ENCODE measurements at places on chromosomes 7 and 10. TPM values are rescaled to one million over a fixed set of nuclear protein-coding genes. Genes with fewer than 3 reads are reported as not detected.

GRCh38 chr10:103053659-103054581, 135.8 kb downstream of the CNNM2 start:
- DNase-seq = peak; percentile 5

GRCh38 chr10:131856441-131857094, 44.2 kb upstream of the PPP2R2D start:
- no peak for DNase-seq

GRCh38 chr7:43302773-43303460, 190.5 kb downstream of the HECW1 start:
- DNase-seq = no peak

- DNase-seq = no peak
These were observed 85.1 kb upstream of the KMT2E start for GRCh38 chr7:104928721-104929400.

- no peak for DNase-seq
These were observed 154.0 kb upstream of the MKI67 start for GRCh38 chr10:128280271-128280670.

GRCh38 chr7:4792537-4793126, 17.2 kb downstream of the AP5Z1 start:
- no peak for DNase-seq

DNA sequence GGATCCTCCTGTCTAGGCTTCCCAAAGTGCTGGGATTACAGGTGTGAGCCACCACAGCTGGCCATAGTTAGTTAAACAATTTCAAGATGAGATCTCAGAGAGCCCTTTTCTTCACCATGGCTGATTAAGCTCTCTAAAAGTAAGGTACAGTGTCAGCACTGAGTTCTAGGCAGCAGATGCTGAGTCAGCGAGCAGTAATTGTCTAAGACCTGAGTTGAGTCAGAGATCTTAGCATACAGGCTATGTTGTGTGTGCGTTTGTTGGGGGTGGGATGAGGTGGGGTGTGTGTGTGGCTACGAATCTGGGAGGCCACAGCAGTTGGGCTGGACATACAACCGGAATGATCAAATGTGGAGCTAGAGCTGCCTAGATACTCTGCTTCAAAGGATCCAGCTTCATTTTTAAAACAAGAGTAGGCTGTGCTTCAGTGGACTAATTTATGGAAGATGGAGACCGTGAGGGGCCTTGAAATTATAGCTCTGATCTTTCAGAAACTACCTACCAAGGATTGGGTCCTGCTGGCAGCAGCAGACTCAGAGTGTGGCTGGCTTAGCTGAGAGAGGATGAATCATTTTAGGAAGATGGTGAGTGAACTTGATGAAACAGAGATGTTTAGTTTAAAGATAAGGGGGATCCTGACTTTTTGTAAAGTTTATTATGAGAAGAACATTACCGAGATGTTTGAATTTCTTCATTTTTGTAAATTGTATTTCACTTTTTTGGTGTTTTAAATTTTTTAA, 17.5 kb upstream of the MTPN start:
- DNase-seq = peak; percentile 17

DNA sequence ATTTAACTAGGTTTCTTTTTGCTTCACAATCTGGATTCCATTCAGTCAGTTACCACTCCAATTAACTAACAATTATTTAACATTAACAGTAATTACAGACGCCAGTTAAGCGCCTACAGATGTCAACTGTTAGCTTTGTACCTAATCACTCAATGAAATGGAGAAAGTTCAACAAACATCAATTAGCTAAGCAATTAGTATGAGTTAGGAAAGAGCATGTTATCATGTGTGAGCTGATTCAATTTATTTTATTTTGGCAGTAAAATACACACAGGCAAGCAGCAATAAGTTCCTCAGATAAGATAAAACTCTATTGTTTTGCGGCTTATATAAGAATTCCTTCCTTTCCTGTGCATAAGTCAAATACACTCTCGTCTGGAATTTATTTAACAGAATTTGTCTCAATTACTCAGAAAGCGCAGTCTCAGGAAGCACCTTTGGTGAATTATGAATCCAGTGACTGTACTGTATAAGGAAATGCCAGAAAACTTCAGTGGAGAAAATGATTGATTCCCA, 427.1 kb upstream of the GALNT17 start:
- DNase-seq = no peak

DNA sequence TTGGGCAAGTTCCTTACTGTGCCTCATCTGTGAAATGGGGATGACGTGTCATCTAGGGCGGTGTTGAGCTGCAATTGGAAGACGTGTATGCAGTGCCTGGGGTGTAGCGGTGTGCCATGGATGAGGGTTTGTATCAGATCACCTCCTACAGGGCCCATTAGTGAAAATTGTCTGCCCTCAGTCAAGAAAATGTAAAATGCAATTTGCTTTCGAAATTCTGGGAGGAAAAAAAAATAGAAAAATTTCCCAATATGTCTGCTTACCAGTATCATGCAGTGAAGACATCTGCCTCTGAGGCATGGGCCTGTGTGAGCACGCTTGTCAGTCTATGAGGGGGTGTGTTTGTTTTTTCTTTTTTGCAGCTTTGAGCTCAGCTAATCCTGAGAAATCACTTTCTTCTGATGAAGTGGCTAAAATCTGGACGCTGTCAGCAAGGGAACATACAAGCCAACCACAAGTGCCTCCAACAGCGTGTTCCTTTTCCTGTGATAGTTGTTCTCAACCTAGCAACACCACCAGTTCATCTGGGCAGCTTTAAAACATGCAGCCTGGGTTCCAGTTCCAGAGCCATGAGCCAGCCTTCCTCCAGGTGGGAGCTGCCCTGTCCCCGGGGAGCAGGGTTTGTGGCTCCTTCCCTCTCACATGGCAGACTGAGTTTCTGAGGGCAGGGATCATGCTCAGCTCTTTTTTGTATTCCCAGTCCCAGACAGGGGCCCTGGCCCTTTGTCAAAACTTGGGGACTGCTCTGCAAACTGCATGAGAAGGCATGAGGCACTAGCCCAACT, 10.3 kb downstream of the FAM241B start:
- peak; percentile 78 for DNase-seq

GRCh38 chr7:92615861-92616260, 25.7 kb upstream of the FAM133B start:
- no peak for DNase-seq

DNA sequence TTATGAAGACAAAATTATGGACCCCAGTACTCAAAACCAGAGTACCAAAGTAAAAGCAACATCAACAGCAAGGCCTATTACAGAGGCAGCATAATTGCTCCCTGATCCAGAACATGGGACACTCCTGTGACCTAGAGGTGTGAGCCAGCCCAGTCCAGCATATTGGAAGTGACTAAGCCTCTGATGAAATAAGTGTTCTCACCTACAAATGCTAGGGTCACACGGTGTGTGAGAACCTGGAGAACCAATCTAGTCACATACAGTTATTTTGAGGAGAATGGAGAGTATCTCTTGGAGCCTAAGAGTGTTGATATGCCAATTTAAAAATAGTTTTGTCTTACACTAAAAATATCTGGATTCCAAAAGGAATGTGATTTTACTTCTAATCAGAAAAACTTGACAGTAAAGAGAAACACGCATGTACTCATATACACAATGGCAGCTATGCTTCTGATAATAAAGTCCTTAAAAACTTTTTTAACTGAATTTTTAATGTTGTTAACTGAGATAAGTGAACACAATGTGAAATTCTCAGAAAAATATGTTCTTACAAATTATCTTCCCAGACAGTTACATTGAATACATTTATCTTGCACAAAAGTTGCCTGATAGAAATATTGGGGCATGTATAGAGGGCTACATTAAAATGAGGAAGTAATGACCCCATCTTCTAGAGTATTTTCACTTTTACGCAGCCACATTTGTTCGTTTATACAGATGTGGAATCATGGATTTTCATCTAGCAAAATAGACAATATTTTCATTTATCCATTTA, 56.8 kb upstream of the CD36 start:
- peak; percentile 48 for DNase-seq

Gene HOXA7
- total RNA-seq = 0.44 TPM

DNA sequence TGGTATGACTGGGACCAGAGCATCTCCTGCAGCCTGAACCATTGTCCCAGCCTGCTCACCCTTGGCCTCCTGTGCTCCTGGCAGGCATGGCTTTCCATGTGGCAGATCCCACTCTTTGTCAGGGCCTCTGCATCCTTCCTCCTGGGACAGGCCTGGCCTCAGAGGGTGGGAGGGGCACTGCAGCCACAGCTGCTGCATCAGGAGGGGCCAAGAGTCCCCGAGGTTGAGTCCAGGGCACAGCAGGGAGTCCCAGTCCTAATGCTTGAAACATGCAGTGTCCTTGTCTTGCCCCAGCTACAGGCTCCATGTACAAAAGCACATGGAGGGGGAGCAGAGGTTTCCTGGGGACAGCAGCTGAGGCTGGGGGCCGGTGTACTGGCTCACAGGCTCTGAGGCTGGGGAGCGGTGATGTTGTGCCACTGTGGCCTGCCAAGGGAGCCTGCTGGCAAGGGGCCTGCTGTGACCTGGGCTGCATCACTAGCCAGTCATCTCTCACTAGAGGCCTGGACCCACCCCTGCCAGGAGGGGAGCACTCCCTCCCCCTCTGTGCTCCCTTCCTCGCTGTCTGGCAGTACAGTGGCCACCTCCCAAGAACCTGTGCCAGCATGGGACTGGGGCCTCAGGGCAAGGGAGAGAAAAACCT, 144.8 kb downstream of the ZNF248 start:
- no peak for DNase-seq

DNA sequence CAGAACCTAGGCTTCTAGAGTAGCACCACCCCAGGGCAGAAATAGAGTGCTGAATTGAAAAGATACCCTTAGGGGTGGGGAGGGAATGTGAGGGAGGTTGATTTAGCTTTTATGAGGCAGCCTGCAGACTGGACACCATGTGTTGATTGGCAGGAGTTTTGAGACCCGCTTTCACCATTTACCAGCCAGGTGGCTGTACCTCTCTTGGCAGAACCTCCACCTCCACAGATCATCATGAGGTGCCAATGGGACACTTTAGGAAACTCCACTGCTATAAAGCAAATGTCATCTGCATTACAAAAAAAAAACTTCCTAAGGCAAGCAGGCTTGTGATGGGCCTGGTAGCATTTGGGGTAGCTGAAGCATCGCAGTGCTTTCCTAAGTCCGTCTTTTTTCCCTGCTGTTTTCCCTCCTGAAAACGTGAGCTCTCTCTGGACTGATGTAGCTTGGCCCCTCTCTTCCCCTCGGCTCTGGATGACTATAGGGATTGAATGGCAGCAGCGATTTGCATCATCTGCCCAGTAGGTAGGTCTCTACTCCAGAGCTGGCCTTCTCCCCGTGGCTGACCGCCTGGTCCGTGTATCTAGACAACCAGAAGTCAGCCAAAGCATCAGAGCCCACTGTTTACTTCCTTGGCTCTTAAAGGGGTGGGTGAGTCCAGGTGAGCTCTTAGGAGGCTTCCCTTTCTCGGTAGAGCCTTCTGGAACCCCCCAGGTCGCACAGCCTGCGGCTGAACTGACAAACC, 1.3 kb downstream of the PCBD1 start:
- DNase-seq = no peak

- no peak for DNase-seq
These were observed 34.8 kb upstream of the HNRNPH3 start for GRCh38 chr10:68296843-68297663.

- DNase-seq = no peak
These were observed 93.3 kb downstream of the ZNF777 start for GRCh38 chr7:149367418-149368180.

DNA sequence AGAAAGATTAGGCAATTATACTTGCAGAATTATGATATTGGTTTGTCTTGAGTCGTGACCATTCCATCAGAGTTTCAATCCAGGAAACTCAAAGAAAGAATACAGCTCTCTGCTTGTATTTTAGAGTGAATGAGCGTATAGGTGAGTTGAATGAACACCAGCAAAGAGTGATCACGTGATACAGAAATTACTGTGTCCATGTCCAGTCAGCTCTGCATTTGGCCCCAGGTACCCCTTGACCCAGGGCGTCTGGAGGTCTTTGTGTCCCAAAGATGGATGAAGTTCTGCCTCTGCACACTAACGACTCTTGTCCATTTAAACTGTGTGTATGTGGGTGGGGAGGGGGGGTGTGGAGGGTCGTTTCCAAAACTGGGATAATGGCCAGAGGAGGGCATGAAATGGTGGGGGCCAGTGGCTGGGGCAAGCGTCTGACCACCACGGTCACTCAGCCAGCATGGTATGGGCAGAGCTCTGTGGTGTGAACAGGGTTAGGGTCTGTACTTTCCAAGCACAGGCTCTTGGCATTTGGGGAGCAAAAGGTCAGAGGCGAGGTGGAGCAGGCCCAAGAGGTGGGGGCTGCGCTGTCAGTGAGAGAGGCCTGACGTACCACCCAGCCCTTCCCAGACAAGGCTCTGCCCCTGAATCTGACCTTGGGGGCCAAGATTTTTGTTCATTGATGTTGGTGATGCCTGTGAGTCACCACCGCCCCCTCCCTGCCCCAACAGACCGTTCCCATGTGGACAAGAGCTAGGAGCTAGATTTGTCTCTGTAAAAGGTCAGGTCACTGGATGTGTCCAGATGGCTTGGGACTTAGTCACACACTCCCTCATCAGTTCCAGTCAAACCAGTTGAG, 1.4 kb downstream of the PTPRE start:
- DNase-seq = peak; percentile 54

GRCh38 chr10:101329341-101330032, 24.5 kb upstream of the BTRC start:
- no peak for DNase-seq

- peak; percentile 74 for DNase-seq
These were observed 80.5 kb upstream of the PPIF start for GRCh38 chr10:79266543-79267312.

DNA sequence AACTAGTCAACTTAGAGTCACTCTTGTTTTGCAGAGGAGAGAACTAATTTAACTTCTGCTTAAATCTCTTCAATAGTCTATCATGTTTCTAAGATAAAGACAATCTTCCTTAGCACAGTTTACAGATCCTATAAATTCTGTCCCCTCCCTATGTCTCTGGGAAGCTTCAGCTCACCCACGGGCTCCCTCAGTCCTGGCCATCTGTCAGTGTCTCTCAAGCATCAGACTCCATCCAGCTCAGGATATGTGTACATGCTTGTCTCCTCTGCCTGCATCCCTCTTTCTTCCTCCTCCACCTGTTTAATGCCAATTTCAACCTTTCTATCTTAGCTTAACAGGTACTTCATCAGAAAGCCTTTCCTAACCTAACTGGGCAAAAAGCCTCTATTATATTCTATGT, 177.1 kb upstream of the PTER start:
- DNase-seq = no peak

DNA sequence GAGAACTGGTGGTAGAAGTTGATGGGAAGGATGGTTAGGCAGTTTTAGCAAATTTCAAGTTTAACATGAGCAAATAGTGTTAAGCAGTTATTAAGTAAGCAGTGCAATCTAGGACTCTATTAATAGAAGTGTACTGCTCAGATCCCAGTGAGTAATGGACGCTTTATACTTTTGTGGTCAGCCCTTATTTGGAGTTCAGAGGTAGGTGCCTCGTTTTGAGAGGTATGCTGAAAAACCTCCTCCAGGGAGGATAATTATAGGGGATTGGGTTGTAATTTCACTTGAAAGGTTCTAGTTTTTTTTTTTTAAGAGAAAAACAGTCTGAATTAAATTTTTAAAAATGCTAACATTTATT, 33.5 kb upstream of the CCDC7 start:
- no peak for DNase-seq

Gene GSDME
- total RNA-seq = 41.6 TPM
